ENCODE measurements at places on chromosomes 3 and 15.

DNA sequence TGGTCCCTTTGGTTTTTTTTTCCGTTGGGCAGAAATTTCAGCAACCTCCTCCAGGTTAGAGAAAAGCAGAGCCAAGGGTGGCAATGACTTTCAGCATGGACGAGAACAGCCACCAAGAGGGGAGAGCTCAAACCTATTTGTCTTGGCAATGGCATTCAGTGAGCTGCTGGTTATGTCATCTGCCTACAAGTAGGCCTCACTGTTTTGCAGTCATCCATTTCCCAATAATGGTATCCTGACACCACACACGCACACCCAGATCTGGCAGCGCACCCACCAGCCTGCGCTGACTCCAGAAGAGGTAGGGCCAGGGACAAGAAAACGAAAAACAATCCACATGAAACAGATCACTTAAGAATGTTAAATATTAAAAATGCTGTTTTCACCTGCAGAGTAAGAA lies 92.3 kb downstream of the MAGI1 start:
- DNase-seq, result no peak

- DNase-seq, result no peak
Observed at GRCh38 chr15:25739687-25740121, 123.4 kb downstream of the ATP10A start.

- no peak for DNase-seq
Observed at GRCh38 chr15:71600237-71600636, 210.1 kb upstream of the NR2E3 start.

GRCh38 chr3:96731031-96731430 lies 83.4 kb upstream of the EPHA6 start:
- DNase-seq, result no peak

GRCh38 chr3:55802816-55803215 lies 315.7 kb upstream of the WNT5A start:
- no peak for DNase-seq

- DNase-seq, result no peak
Observed at GRCh38 chr15:64921711-64922110, 10.0 kb downstream of the ANKDD1A start.

GRCh38 chr3:25973122-25973521 lies 183.2 kb downstream of the OXSM start:
- DNase-seq, result no peak

DNA sequence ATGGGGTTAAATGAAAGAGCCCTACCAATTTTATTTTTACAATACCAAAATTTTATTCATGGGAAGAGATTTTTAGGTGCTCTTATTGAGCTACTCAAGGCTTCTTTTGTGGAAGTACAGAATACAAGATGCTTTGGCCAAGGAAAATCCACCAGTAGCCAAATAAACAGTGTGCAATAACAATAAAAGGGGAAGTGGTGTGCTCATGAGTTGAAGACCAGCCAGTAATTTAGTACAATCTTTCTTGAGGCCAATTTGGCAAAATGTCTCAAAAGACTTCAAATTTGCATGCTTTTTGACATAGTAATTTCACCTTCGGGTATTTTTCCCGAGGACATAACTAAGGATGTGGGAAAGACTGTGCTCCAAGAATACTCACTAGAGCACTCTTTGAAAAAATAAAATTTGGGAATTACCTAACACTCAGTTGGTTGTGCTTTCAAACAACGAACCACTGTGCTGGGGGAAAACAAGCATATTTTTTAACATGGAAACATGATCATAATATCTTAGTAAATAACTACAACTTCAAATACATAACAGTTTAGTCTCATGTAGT lies 294.0 kb downstream of the DIPK2A start:
- DNase-seq, result no peak

DNA sequence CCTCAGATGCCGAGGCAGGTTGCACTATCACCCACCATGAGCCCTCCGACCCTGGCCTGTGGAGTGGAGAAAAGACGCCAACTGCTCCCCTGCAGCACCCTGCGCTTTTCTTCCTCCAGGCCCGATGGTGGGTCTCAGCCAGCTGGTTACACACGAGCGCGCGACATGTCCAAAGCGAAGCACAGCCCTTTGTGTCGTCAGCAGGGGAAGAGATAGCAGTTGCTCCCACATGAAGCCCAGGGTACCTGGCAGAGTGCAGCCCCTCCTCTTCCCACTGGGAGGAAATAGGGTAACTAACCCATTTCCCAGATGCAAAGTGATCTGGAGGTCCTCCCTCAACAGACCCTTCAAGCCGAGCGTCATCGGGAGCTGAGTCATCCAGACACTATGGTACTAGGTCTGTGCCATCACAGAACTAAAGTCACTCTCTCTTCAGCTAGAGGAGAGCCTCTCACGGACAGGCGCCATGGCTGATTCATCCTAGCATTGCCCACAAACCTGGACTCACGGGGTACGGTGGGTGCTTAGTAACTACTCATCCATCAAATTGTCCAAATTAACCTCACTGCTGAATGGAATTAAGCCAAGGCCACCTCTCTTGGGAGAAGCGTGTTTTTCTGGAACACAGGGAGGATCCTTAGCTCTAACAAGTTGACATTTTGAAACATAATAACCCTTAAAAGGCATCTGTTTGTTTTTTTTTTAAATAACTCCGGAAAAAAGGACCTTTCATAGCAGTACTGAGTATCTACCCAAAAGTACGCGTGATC lies 45.2 kb upstream of the BDH1 start:
- no peak for DNase-seq

DNA sequence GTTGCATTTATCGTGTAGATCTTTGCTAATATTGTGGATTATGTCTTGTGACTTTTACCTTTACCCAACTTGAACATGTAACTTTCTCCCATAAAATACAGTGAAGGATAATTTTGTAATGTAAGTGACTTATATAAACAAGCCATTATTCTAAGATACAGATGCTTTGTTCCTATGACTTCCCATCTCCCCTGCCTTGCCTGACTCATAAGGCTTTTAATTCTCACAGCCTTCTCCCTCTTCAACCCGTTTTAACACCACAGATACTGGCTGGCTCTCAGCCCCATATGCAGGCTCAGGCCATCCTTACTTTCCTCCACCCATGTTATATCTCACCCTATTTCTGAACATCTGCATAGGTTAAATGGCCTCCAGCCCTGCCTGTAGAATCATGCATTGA lies 4.1 kb downstream of the CCNDBP1 start:
- no peak for DNase-seq

- DNase-seq, result no peak
Observed at GRCh38 chr3:127083778-127084397, 101.0 kb downstream of the PLXNA1 start.

- DNase-seq, result no peak
Observed at GRCh38 chr3:188052169-188053035, 101.6 kb upstream of the LPP start.

- no peak for DNase-seq
Observed at GRCh38 chr3:10300087-10300486, 7.3 kb upstream of the GHRL start.

- no peak for DNase-seq
Observed at GRCh38 chr15:40749151-40749630, 5.9 kb downstream of the RMDN3 start.

DNA sequence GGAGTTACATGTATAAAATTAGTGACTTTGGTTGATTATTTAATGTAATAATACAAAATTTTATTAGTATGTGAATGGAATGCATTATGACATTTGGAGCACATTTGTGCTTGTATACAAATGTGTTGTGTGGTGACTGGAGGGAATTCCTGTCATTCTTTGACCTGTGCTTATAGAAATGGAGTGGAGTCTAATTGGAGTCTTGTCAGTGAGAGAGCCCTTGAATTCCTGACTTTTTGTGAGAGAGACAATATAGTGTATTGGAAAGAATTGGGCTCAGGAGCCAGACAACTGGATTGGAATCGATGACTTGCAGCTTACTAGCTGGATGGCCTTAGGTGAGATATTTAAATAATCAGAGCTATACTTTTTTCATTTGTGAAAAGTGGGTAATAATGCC lies 9.4 kb downstream of the TCF12 start:
- DNase-seq, result no peak

Measured in GM20000 (cell line).